ENCODE measurements at places on chromosomes 11 and 22. TPM values are rescaled to one million over a fixed set of nuclear protein-coding genes. Genes with fewer than 3 reads are reported as not detected.

DNA sequence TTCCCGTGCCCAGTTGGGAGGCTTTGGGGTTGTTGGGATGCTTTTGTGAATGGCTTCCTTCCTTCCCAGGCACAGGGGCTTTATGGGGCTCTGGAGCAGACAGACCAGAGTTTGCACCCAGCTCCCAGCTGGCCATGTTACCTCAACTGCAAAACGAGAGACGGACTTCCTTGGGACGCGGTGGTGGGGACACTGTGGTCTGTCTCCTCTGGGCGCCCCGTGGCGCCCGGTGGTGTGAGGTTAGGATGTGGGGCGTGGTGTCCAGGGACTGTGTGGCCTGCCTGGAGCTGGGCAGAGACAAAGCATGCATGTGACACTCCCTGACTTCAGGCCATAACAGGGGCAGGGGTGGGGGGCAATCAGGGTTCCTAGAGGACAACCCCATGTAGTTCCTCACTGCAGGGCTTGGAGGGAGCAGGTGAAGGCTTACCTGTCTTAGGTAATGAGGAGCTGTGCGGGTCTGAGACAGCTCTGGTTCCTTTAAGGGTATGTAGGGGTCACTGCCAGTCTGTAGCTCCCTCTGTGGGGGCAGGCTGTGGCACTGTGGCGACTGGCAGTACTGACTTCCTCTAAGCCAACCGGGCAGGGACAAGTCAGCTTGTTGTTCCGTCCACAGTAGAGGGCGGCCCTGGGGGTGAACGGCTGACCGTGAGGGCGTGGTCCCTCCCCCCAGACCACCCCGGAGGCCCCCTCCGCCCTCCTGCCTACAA is 14.4 kb downstream of the KCNQ1 start:
- peaks cover 2% of the 10 kb centered on the region for H3K4me1 ChIP-seq
- no peaks in the 10 kb centered on the region for H3K27me3 ChIP-seq
- H3K36me3 ChIP-seq = peaks cover 4% of the 10 kb centered on the region

- DNase-seq = no peak
- H3K27me3 ChIP-seq = no peaks in the 10 kb centered on the region
- H3K36me3 ChIP-seq = peaks cover 6% of the 10 kb centered on the region
- no peaks in the 10 kb centered on the region for H3K4me1 ChIP-seq
- H3K4me3 ChIP-seq = no peak overlapping the region
Measured at GRCh38 chr22:40928657-40929056, 22.5 kb upstream of the RBX1 start.

DNA sequence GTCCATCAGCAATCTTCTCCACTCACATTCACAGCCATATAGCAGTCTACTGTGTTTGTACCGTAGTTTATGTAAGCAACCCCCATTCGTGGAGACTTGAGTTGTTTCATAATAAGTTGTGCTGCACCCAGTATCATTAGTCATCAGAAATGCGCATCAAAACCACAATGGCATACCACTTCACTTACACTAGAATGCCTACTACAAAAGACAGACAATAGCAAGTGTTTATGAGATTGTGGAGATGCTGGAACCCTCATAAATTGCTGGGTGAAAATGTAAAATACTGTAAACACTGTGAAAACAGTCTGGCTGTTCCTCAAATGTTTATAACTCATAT is 133.3 kb downstream of the ATXN10 start:
- DNase-seq = no peak
- no peak overlapping the region for H3K27ac ChIP-seq
- peaks cover 2% of the 10 kb centered on the region for H3K4me1 ChIP-seq
- peaks cover 6% of the 10 kb centered on the region for H3K36me3 ChIP-seq
- no peaks in the 10 kb centered on the region for H3K27me3 ChIP-seq
- no peak overlapping the region for H3K4me3 ChIP-seq

DNA sequence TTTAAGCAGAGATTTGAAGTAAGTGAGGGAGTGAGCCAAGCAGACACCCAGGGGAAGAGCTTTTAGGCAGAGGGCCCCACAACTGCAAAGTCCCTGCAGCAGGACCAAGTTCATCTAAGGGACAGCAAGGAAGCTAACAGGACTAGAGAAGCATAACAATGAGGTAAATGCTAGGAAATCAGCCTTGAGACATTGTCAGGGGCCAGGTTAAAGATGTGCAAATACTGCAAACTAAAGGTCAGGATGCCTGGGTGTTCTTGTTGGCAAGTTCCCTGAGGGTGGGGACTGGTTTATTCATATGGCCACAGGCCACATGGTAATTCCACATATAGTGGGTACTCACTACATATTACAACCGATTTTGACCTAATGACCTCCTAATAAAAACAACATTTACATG is 399.2 kb upstream of the NARS2 start:
- H3K4me3 ChIP-seq = no peak overlapping the region
- H3K27ac ChIP-seq = no peak overlapping the region
- H3K4me1 ChIP-seq = no peaks in the 10 kb centered on the region
- no peaks in the 10 kb centered on the region for H3K36me3 ChIP-seq
- H3K27me3 ChIP-seq = no peaks in the 10 kb centered on the region

GRCh38 chr11:69659591-69659990 is 15.6 kb downstream of the LTO1 start:
- no peaks in the 10 kb centered on the region for H3K27me3 ChIP-seq
- no peaks in the 10 kb centered on the region for H3K4me1 ChIP-seq
- DNase-seq = no peak
- no peak overlapping the region for H3K4me3 ChIP-seq

DNA sequence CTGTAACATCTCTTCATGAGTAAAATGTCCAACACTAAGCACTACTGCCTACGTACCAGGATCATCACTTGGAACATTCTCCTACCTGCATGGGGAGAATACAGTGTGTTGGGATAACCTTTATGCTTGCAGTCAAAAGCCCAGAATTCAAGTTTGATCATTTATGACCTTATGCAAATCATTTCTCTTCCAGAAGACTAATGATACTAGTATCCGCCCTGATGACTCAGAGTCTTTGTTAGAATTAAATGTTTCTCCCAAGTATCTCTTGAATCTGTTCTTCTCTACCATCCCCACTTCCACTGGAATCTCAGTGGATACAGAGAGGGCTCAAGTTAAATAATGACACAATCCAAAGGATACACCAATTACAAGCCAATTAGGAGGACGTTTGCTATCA is 12.4 kb downstream of the MAJIN start:
- no peak for DNase-seq
- H3K4me1 ChIP-seq = no peaks in the 10 kb centered on the region
- no peak overlapping the region for H3K4me3 ChIP-seq
- no peaks in the 10 kb centered on the region for H3K36me3 ChIP-seq
- H3K27me3 ChIP-seq = peaks cover 8% of the 10 kb centered on the region
- no peak overlapping the region for H3K27ac ChIP-seq

GRCh38 chr11:63760487-63761079 is 8.0 kb downstream of the ZFTA start:
- no peak overlapping the region for H3K27ac ChIP-seq
- H3K27me3 ChIP-seq = no peaks in the 10 kb centered on the region
- no peak for DNase-seq
- H3K4me3 ChIP-seq = no peak overlapping the region
- peaks cover 7% of the 10 kb centered on the region for H3K36me3 ChIP-seq
- H3K4me1 ChIP-seq = no peaks in the 10 kb centered on the region

- no peaks in the 10 kb centered on the region for H3K36me3 ChIP-seq
- DNase-seq = no peak
- H3K27me3 ChIP-seq = no peaks in the 10 kb centered on the region
- H3K27ac ChIP-seq = no peak overlapping the region
- H3K4me1 ChIP-seq = no peaks in the 10 kb centered on the region
Measured at GRCh38 chr11:99419991-99420390, 399.2 kb downstream of the CNTN5 start.

- H3K27me3 ChIP-seq = no peaks in the 10 kb centered on the region
- H3K4me1 ChIP-seq = no peaks in the 10 kb centered on the region
- H3K27ac ChIP-seq = no peak overlapping the region
Measured at GRCh38 chr11:86999388-86999787, 38.3 kb upstream of the TMEM135 start.

DNA sequence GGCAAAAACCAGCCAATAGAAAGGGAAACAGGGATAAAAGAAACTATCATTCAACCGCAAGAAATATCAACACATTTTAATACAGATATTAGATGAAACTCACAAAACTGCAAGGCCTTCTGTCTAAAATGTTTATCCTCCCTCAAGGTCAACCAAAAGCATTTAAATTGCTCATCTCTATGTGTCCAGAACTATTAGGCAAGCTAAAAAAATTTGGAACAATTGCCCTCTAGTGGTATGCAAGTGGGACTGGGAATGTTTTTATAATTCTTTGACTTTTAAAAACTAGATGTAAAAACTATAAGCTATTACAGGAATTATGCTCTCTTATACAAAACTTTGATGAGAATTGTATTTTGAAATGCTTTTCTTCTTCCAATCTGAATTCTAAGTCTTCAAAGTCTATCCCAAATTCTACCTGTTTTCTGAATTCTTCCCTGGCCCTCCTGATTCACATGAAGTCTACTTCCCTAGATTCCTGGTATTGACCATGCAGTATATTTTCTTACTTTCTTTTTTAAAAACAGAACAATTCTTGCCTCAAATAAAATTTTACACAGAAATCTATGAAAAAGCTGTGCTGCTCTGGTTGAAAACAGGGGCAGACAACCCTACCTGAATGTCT is 4.9 kb downstream of the CWC15 start:
- H3K27ac ChIP-seq = no peak overlapping the region
- H3K4me1 ChIP-seq = peaks cover 21% of the 10 kb centered on the region
- no peak overlapping the region for H3K4me3 ChIP-seq

DNA sequence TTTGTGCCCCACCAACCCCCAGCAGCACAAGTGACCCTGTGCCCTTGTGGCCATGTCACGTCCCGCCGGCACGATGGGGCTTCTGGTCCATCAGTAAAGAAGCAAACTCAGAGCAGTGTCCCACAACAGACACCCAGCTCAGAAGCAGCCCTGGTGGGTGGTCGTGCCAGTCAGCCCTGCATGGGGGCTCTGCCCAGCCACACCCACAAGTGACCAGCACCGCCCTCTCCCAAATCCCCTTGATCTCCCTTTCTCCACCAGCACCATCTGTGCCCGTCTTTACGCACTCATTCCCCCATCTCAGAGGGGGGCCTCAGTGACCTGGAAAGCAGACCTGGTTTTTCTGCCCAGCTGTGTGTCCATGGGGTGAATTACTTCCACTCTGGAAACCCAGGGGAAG is 149.1 kb downstream of the DSCAML1 start:
- H3K36me3 ChIP-seq = no peaks in the 10 kb centered on the region
- H3K4me3 ChIP-seq = no peak overlapping the region
- H3K27ac ChIP-seq = no peak overlapping the region
- no peaks in the 10 kb centered on the region for H3K4me1 ChIP-seq
- H3K27me3 ChIP-seq = no peaks in the 10 kb centered on the region

DNA sequence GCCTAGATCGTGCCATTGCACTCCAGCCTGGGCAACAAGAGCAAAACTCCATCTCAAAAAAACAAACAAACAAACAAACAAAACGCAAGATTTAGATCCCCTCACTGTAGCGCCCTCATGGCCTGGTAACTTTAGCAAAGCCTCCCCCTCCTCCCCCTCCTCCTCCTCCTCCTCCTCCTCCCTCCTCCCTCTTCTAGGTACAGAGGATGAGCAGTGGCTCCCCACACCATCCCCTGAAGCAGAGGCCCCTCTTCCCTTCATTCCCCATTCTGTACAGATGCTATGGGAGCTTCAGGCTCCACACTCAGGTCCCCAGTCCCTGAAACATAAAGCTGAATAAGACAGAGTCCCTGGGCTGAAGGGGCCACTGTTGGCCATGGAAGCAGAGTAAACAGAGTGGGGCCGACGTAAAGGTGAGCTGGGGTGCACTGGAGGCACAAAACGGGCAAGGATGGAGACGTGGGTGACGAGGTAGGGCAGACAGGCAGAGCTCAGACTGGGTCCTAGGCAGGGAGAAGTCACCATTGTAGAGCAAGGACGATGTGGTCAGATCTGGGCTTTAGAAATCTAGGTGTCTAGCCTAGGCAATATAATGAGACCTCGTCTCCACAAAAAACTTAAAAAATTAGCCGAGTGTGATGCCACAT is 19.4 kb upstream of the NFAM1 start:
- H3K27ac ChIP-seq = no peak overlapping the region
- DNase-seq = no peak
- no peak overlapping the region for H3K4me3 ChIP-seq
- H3K36me3 ChIP-seq = no peaks in the 10 kb centered on the region
- no peaks in the 10 kb centered on the region for H3K4me1 ChIP-seq

DNA sequence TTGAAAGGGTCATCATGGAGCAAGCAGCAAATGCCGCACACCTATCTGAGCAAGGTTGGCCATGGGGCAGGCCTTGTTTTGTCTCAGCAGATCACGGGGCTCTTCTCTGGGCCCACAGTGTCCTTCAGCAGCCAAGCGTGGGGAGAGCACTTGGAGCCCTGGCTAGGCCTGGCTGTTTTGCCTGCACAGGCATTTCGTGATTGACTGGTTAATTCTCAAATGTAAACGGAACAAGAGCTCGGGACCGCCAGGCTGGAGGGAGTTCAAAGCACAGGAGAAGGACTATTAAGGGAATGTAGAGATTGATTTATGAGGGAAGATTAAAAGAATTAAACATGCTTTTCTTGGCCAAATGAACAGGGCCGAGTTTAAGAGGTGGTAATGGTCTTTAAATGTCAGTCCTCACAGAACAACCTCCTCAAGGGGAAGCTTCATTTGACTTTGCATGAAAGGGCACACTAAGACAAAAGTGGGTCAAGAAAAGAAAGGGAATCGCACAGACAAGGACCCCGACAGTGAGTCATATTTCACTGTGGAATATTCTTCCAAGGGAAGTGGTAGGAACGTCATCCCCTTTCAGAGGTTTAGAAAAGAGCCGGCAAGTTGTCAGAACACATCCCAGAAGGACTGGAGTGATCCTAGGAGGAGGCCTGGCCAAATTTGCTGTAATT is 20.7 kb downstream of the SPON1 start:
- no peak overlapping the region for H3K27ac ChIP-seq
- peaks cover 2% of the 10 kb centered on the region for H3K27me3 ChIP-seq
- no peaks in the 10 kb centered on the region for H3K4me1 ChIP-seq

DNA sequence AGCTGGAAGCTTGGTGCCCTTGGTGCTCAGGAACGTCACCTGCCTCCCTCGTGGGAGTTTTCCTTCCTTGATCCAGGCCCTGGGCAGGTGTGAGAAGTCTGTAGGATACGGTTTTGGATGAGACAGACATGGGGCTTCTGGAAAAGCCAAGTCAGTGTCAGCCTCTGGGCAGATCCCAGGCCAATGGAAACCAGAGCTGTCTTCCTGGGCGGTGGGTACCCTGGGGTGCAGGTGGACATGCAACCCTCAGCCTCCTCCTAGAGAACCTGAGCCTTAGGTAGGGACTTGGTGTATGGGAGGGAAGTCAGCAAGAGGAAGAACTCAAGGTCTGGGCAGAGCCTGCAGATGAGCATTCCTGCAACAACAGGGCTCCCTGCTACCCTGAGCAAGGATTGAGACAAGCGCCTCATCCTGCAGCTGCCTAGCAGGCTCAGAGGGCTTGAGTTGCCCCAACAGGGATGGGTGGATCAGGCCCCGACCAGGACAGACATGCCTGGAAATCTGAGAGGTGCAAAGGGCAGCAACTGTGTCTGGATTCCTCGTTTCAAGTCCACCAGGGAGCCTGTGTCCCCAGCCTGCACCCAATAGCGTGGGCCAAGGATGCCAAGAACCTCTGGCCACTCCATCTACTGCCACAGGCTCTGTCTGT is 37.6 kb upstream of the SYT13 start:
- peaks cover 2% of the 10 kb centered on the region for H3K36me3 ChIP-seq
- H3K27me3 ChIP-seq = peaks cover 22% of the 10 kb centered on the region
- H3K4me3 ChIP-seq = no peak overlapping the region

Gene ZDHHC13
- total RNA-seq = 27.7 TPM

Gene RIMBP3B
- 1.1 TPM for total RNA-seq

Gene DEUP1
- not detected for total RNA-seq

Gene OR52H1
- 0.37 TPM for total RNA-seq

Gene IL18BP
- total RNA-seq = 15.3 TPM

Gene CXCR5
- 0.50 TPM for total RNA-seq

Gene MMP27
- not detected for total RNA-seq

Gene SYT12
- not detected for total RNA-seq

Gene NELL1
- not detected for total RNA-seq

Gene LRRC4C
- total RNA-seq = not detected

Gene OR51B4
- not detected for total RNA-seq

Gene SAA4
- not detected for total RNA-seq

Gene MYOD1
- total RNA-seq = not detected

Gene ZP1
- total RNA-seq = not detected

Gene OR56A1
- total RNA-seq = not detected

Gene MSANTD4
- total RNA-seq = 15.1 TPM
